ENCODE measurements at places on chromosomes 1 and 21.

DNA sequence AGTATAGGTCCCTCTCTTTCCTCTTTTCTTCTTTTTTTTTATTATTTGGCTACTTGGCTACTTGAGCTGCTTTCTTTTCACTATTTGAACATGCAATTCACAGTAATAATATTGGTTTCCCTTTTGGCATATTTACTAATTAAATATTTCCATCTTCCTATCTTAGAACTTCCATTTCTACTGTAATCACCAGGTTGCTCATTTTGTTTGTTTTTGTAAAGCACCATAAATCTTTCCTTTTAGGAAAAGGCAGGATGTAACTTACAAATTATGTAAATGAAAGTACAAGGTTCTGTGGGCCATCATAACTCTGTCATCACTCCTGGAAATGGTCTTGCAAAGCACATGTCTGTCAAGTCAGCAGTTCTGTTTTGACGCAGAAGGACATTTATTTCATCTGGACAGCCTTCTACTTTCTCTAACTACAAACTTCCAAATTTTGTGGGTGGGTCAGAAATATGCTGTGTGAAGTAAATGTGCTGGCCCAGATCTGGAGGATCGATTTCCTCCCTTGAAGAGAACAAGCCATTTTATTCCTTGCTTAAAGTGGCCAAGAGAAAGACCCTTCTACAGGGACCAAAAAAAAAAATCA is 71.7 kb upstream of the TNFSF18 start:
- no peak for DNase-seq

GRCh38 chr1:25195835-25196234 is 36.5 kb downstream of the SYF2 start:
- no peak for DNase-seq

GRCh38 chr1:226686440-226687425 is 52.3 kb downstream of the ITPKB start:
- no peak for DNase-seq

- DNase-seq, result no peak
Measured at GRCh38 chr21:44578371-44579055, 1.9 kb downstream of the KRTAP10-5 start.

DNA sequence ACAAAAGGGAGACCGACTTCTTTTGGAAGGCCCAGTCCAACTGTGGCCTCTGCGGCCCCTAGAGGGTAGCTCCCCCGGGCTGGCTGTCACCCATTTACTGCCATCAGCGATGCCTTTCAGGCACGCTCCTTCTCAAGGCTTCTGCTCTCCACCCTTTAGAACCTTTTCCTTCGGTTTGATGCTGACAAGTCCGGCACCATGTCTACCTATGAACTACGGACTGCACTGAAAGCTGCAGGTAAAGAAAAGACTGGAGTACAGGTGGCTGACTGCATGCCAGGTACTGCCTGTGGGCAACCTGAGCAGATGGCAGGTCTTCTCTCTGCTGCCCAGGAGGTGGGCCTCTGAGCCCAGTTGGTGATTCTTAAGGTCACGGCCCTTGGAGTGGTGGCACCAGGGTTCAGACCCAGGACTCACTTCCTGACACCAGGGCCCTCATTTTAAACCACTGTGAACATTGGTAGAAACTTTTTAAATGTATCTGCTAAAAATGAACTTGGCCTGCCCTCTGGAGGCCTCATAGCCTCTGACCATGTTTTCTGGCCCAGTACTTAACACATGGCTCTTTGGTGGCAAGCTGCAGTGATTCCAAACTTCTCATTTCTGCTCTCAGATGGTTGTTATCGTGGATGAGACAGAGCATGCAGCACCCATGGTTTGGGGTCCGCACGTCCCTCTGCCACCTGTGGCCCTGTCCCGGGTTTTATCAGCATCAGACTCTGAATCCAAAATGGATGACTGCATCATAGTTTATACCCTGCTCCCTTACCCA is 45.7 kb downstream of the CAPN9 start:
- DNase-seq, result no peak

DNA sequence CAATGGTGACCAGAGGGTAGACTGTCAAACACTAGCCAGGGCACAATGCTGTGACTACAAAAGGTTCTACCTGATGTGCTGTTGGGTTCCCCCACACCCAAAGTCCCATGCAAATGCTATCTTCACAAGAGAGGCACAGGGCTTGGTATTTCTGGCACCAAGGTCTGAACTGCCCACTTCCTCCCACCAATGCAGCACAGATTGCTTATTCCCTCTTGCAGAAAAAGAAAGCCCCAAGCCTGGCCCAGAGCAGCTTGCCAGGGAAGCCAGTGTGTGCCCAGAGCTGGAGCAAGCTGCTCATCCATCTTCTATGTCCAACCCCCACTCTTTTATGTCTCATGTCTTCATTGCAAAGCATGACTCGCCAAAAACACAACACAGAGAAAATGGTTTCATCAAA is 149.4 kb upstream of the CAMK1G start:
- no peak for DNase-seq

GRCh38 chr1:80194221-80194620 is 1187.7 kb upstream of the ADGRL4 start:
- no peak for DNase-seq

DNA sequence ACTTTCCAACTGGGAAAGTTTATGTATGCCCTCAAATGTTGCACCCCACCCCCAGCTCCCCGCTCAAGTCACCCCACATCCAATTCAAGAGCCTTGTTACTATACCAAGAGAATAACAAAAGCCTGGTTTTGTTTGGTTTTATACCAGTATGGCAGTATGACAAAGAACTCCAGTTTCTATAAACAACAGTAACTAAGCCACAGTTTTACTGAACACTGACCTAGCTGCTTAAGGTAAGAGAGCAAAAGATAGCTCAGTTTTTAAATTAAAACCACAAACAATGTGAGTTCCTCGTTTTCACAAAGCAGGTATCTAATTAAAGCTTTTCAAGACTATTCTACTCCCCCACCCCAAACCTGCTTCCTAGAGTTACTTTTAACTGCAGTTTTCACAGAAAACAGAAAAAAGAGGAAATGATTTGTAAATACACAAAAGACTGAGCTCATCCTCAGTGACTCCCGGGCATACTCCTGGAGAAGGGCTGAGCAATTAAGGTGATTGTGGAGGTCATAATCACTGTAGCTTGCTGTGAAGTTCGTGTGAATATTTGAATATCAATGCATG is 59.3 kb upstream of the LHX8 start:
- DNase-seq, result no peak

GRCh38 chr1:2495546-2495945 is 19.5 kb downstream of the PLCH2 start:
- DNase-seq, result no peak

DNA sequence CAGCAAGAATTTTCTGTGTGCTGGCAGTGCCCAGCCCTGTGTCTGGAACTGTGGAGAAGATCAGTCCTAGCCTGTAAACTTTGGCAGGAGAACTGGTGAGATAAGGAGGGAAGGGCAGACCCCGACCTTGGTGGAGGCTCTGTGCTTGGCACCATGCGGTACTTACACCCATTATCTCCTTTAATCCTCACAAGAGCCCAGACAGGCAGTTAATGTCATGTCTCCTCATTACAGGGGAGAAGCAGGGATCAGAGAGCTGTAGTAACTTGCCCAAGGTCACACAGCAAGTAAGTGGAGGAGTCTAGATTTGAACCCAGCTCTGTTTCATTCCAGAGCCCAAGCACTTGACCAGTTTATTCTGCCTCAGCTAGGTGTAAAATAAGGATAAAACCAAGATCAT is 13.9 kb upstream of the POU3F1 start:
- DNase-seq, result no peak

DNA sequence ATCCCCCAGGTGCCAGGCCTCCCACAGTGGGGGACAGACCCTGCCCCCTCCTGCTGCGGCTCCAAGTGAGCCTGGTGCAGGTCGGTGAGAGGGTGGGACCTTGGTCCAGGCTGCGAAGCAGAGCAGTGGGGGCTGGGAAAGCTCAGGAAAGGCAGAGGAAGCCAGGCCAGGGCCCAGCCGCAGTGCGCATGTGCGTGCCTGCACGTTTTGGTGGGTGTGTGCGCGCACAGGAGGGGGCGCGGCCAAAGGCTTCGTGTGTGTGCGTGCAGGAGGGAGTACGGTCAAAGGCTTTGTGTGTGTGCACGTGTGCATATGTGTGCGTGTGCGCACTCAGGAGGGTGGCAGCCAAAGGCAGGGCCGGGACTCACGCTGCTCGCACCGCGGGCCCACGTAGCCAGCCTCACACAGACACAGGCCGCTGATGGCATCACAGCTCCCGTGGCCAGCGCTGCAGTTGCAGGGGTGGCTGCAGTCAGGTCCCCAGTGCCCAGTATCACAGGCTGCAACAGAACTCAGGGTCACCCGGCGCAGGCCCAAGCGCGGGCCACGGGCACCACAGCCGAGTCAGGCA is 45.9 kb downstream of the ARHGEF16 start:
- no peak for DNase-seq

DNA sequence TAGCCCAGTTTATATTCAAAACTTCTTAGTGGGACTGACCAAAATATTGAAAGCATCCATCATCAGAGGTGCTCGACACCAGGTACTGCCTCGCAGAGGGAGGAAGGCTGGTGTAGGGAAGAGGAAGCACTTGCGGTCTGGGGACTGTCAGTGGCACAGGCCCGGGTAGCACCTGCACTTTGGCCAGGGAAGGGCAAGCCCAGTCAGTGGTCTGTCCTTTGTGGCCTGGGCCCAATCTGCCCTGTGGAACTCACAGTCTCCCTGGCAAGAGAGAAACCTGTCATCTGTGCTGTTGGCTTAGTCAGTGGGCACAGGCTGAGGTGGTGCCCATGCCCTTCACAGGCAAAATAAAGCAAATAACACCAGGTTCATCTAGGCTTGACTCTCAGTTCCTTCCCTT is 77.4 kb downstream of the SYT6 start:
- DNase-seq, result no peak

DNA sequence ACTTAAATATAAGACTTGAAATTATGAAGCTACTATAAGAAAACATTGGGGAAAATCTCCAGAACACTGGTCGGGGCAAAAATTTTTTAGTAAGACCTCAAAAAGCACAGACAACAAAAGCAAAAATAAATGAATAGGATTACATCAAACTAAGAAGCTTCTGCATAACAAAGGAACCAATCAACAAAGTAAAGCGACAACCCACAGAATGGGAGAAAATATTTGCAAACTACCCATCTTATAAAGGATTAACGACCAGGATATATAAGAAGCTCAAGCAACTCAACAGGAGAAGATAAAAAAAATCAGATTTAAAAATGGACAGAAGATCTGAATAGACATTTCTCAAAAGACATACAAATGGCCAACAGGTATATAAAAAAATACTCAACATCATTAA is 19.1 kb downstream of the UCHL5 start:
- no peak for DNase-seq

DNA sequence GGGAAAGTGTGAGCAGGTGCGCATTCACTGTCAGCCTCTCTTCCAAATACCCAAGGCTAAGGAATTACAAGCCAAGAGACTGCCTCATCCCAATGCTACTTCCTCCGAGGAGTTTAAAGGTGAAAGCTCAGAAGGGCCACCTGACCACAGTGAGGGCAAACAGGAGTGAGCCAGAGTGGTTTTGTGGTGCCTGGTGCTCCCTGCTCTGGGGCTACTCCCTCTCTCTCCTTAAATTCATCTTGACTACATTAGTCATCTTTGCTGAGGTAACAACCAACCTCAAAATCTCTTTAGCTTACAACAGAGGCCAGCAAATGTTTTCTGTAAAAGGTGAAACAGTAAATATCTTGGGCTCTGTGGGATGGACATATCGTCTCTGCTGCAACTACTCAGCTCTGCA is 14.2 kb upstream of the ZBTB8A start:
- no peak for DNase-seq

- DNase-seq, result no peak
Measured at GRCh38 chr1:201713086-201713810, 115.7 kb upstream of the IPO9 start.

DNA sequence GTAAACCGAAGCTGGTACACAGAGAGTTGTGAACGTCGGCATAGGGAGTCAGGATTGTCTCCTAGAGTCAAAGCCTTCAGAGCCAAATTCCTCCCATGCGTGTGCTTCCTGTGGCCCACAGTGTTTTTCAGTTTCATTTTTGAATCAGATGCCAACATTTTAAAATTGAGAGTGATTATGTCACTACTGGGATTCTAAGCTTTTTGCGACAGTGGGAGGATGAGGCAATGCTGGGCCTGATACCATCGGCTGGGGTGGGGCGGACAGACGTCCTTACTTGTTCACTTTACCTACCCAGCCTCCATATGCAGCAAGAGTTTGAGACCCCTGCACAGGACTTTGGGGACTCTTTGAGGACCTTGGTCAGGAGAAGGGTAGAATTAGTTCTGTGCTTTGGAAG is 1.3 kb upstream of the KLHDC7A start:
- DNase-seq, result peak; percentile 4

GRCh38 chr1:5947978-5948680 is 44.1 kb downstream of the NPHP4 start:
- no peak for DNase-seq

DNA sequence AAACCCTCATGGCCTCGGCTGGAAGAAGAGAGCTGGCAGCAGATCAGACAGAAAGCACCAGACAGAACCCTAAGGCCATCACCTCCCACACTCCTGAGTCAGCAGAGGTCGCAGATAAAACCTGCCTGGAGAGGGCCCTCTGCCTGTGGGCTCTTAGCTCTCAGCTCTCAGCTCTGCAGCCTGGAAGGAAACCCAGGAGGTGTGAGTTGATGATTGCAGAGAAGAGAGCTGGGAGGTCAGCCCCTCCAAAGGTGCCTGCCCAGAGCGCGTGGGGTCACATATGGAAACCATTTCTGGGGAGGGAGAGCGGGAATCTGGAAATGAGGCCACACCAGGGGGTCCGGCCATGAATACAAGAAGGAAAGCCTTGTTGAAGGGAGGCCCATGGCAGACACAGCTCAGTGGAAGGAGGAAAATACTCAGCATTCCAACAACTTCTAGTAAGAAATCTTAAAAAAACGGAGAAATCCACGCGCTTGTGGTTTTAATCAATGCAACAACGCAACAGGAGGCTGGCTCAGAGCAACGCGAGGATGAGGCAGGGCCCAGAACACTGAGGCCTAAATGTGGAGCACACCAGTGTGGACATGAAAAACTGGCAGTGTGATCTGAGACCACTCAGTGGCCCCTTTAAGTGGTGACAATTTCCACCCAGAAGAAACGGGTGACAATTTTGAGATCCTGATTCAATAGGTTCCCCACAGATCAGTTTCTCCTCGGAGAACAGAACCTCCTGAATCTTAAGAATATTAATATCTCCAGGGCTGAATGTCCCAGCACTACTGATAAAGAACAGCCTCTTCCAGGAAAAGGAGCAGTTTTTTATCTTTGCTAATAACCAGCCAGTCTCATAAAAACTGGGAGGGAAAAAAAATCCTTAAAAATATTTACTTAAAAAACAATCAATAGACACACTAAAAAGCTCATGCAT is 45.7 kb downstream of the PSMG1 start:
- no peak for DNase-seq

GRCh38 chr1:228969953-228970800 is 234.9 kb downstream of the RHOU start:
- no peak for DNase-seq

DNA sequence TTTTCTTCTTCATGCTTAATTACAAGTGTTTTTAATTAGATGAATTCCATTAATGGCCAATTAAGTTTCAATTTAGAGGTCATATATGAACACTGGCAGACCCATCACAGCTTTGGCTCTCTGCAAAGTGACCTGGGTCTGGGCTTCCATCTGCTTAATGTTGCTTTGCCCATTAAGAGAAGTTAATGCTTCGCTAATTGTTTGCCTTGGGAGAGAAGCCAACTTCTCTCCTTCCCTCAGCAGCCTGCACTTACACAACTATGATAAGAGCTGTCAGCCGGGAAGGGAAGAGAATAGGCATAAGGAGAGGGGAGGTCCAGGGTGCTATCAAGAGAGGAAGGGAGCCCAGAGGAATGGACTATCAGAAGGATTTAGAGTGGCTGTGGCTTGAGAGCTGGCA is 29.0 kb upstream of the CCDC190 start:
- DNase-seq, result no peak
